ENCODE measurements at places on chromosomes 16 and 17.

DNA sequence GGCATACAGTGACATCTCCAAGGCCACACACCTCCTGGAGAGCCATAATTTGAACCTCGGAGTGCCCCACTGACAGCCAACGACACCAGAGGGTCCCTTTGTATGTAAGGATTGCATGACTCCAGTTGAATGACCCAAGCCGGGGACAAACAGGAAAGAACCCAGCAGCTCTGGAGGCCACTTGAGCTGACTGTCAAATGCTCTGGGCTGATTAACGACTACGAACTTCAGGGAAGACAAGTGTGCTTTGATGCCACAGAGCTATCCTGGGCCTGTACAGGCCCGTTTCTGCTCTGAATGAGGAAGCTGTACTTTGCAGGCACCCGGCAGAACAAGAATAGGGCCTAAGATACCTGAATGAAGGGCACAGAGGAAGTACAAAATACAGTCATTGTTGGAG is 404.6 kb downstream of the SLC39A11 start:
- peak; percentile 22 for DNase-seq

DNA sequence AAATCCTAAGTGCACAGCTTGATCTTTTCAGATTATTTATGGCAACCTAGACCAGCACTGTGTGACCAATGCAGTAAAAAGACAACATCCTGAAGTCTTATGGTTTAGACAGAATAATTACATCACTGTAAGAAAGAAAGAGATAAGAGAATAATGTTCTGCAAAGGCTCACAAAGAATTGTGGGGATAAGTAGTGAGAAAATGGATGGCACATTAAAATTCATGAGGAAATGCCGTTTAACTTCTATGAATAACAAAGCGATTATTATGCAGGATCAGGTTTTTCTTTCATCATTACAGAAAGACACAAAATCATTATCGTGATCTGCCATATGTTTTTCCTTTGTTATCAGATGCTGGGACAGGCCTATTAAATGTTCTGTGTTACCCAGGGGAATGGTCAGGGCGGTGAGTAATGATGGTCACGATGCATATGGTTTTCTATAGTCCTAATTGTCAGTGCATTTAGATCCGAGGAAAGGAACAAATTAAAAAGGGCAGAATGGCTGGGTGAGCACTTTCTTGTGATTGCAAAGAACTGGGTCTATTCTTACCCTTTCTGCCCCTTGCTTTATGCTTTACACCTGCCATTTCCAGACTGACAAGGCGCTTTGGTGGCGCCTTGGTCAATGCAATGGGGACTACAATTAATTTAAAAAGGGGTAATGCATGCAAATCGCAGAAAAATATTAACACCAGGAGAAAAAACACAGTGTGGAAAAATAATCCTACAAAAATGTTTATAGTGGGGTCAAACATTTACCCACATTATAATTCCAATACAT is 18.1 kb upstream of the DHX40 start:
- no peak for DNase-seq

- no peak for DNase-seq
These were observed 145.3 kb upstream of the CDH13 start for GRCh38 chr16:82481455-82481854.

DNA sequence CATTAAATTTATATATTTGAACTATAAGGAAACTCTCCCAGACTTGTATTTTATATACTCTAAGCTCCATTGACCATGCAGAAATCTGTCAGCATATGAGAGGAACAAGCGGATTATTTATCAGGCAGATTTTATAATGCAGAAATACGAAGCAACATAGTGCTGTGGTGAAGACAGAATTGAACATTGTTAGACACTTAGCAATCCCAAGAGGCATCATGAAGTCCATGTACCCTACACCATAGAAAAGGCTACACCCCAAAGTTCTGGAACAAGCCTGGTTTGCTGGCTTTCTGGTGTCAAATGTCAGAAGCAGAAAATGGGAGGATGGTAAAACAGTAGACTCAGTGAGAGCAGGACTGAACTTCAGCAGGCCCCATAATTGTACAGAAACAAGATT is 241.1 kb downstream of the PRKCA start:
- DNase-seq, result no peak

GRCh38 chr16:81522108-81522701 is 77.6 kb downstream of the CMIP start:
- DNase-seq, result no peak

DNA sequence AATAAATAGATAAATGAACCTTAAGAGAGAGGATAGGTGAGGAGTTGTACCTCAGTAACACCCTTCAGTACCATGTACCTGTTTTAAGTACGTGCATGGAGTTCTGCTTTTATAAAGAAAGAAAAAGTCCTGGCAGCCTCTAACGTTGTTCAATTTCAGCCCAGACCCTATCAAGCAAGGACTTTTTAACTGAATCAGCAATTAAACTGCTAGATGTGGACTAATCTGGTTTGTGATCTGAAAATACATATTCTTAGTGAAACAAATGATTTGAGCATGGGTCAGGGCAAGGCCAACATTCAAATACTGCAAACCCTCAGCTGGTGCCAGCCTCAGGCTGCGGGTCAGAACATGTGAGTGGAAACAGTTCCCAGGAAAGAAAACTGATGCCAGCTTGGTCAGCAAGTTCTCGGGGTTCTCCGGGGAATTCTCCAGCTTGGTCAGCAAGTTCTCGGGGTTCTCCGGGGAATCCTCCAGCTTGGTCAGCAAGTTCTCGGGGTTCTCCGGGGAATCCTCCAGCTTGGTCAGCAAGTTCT is 84.5 kb downstream of the MRM3 start:
- no peak for DNase-seq

DNA sequence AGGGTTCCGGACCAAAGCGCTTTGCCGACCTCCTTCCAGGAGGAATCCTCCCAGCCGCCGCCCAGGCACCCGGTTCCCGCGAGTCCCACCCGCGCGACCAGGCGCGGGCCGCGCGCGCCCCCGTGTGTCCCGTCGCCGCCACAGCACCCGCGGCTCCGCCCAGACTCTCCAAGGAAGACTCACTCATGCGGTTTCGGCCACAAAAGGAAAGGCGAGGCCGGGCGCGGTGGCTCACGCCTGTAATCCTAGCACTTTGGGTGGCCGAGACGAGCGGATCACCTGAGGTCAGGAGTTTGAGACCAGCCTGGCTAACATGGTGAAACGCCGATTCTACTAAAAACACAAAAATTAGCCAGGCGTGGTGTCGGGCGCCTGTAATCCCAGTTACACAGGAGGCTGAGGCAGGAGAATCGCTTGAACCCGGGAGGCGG is 3.5 kb upstream of the PKMYT1 start:
- DNase-seq, result peak; percentile 90

- DNase-seq, result no peak
These were observed 1.9 kb downstream of the NQO1 start for GRCh38 chr16:69724414-69724873.

GRCh38 chr16:35425270-35425669 is 1965.9 kb downstream of the TP53TG3F start:
- DNase-seq, result no peak

DNA sequence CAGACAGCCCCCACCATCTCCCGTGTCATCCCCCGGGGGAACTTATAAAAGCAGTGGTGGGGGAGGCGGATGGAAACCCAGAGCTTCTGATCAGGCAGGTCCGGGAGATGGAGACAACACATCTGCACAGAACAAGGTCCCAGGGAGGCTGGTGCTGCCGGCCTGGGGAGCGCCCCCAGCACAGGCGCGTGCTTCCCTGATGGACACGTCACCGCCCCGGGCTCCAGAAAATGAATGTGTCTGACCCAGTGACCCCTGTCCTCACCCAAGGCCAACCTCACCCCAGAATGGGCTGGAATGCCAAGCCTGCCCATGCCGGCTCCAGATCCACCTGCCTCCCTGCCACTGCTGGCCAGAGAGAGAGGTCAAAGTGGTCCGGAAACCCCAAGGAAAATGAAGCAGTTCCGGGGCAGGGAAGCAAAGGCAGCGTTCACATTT is 12.5 kb downstream of the SLC7A5 start:
- no peak for DNase-seq

- peak; percentile 80 for DNase-seq
These were observed 390 bp downstream of the SEZ6L2 start for GRCh38 chr16:29898804-29899515.

GRCh38 chr17:67004181-67004580 is 39.7 kb downstream of the CACNG4 start:
- DNase-seq, result no peak

Data from HTR-8/SVneo (cell line).